CD4-positive, alpha-beta T cell treated with Interleukin-21 for 1 hour (primary cell): ENCODE measurements at places on chromosomes 4 and X.

GRCh38 chr4:1360423-1361283, 13.6 kb downstream of the UVSSA start:
- DNase-seq = no peak

GRCh38 chr4:155667568-155668511, 1.2 kb downstream of the GUCY1A1 start:
- DNase-seq = no peak

- DNase-seq = no peak
Measured at GRCh38 chr4:180757927-180758326, 1485.3 kb upstream of the TENM3 start.

GRCh38 chr4:36304138-36304681, 22.8 kb downstream of the DTHD1 start:
- DNase-seq = no peak
